Upper lobe of right lung (tissue), 1 donor: ENCODE measurements at places on chromosomes 16 and 17.
A peak's percentile ranks its signal among the peaks of the same experiment; 100 is the strongest.

- peaks cover 6% of the 10 kb centered on the region for H3K36me3 ChIP-seq
- no peak overlapping the region for H3K4me3 ChIP-seq
- no peaks in the 10 kb centered on the region for H3K4me1 ChIP-seq
- H3K27me3 ChIP-seq: no peaks in the 10 kb centered on the region
- H3K27ac ChIP-seq: no peak overlapping the region
- no peak for DNase-seq
Measured at GRCh38 chr17:21242780-21243515, 10.3 kb downstream of the NATD1 start.

DNA sequence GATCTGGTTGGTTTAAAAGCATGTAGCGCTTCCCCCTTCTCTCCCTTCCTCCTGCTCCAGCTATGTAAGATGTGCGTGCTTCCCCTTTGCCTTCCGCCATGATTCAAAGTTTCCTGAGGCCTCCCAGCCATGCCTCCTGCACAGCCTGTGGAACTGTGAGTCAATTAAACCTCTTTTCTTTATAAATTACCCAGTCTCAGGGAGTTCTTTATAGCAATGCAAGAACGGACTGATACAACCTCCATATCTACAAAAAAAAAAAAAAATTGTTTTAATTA is 16.6 kb upstream of the PDXDC1 start:
- no peaks in the 10 kb centered on the region for H3K36me3 ChIP-seq
- H3K4me1 ChIP-seq: no peaks in the 10 kb centered on the region
- DNase-seq: no peak
- no peak overlapping the region for H3K27ac ChIP-seq

DNA sequence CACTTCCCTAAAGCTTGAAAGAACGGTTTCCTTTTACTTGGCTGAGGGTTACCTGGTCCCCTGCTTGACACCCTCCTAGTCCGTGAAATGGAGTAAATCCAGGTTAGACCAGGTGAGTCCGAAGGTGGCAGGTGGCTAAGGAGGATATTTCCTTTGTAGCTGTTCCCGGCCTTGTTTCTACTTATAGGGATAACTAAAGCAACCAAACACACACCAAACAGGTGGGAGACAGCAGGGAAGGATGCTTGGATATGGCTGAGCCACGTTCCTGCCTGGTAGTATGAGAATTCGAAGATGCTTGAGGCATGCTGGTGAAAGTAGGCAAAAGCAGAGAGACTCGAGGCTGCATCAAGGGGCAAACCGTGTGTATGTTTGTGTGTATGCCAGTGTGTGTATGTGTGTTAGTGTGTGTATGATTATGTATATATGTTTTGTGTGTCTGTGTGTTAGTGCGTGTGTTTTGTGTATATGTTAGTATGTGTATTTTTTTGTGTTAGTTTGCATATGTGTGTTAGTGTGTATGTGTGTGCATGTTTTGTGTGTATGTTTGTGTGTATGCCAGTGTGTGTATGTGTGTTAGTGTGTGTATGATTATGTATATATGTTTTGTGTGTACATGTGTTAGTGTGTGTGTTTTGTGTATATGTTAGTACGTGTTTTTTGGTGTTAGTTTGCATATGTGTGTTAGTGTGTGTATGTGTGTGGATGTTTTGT is 28.9 kb downstream of the RBFOX1 start:
- H3K4me3 ChIP-seq: no peak overlapping the region
- no peaks in the 10 kb centered on the region for H3K27me3 ChIP-seq
- H3K4me1 ChIP-seq: no peaks in the 10 kb centered on the region

- no peaks in the 10 kb centered on the region for H3K36me3 ChIP-seq
- DNase-seq: peak; percentile 36
- H3K4me3 ChIP-seq: no peak overlapping the region
Measured at GRCh38 chr17:47736501-47737495, 3.8 kb downstream of the TBX21 start.

DNA sequence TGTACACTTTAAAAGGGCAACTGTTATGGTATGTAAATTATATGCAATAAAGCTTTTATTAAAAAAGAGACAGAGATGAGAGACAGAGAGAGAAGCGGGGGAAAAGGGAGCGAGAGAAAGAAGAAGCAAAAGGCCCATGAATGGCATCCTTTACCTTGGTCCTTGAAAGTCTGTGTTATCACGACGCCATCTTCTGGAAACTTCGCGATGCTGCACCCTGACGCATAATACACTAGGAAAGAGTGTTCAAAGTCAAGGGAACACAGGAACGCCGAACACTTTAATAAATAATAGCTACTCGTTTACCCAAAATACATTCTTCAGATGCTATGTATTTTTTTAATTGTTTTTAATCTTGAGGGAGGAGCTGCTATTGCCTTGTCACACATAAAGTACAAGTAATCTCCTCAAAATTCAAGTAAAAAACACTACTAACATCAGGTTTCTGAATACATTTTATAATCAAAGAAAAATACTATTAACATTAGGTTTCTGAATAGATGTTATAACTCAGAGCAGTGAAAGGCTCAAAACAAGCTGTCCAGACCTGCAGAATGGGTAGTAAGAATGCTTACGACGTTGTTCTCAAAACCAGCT is 23.0 kb upstream of the SLC38A8 start:
- no peak overlapping the region for H3K4me3 ChIP-seq
- H3K36me3 ChIP-seq: peaks cover 96% of the 10 kb centered on the region
- H3K27ac ChIP-seq: no peak overlapping the region
- DNase-seq: peak; percentile 40

- peaks cover 9% of the 10 kb centered on the region for H3K4me1 ChIP-seq
- DNase-seq: peak; percentile 68
- H3K4me3 ChIP-seq: peak overlapping the region; percentile 95
- H3K27ac ChIP-seq: peak overlapping the region; percentile 97
- H3K36me3 ChIP-seq: peaks cover 29% of the 10 kb centered on the region
- H3K27me3 ChIP-seq: no peaks in the 10 kb centered on the region
Measured at GRCh38 chr17:58352596-58353388, 791 bp upstream of the SUPT4H1 start.

GRCh38 chr16:58026139-58026704 is 668 bp downstream of the MMP15 start:
- peak; percentile 82 for DNase-seq
- no peaks in the 10 kb centered on the region for H3K27me3 ChIP-seq
- H3K36me3 ChIP-seq: no peaks in the 10 kb centered on the region
- peaks cover 63% of the 10 kb centered on the region for H3K4me1 ChIP-seq

DNA sequence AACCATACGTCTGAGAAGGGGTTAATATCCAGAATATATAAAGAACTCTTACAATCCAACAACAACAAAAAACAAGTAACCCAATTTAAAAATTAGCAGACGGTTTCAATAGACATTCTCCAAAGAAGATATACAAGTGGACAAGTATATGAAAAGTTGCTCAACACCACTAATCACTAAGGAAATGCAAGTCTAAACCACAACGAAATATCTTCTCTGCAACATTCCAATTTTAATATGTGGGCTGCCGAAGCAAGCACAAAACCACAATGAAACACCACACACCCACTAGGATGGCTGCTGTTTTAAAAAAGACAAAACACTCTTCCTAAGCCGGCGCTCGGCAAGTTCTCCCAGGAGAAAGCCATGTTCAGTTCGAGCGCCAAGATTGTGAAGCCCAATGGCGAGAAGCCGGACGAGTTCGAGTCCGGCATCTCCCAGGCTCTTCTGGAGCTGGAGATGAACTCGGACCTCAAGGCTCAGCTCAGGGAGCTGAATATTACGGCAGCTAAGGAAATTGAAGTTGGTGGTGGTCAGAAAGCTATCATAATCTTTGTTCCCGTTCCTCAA is 5.9 kb upstream of the SLC13A2 start:
- no peak overlapping the region for H3K4me3 ChIP-seq
- no peaks in the 10 kb centered on the region for H3K36me3 ChIP-seq
- H3K27ac ChIP-seq: no peak overlapping the region
- H3K4me1 ChIP-seq: no peaks in the 10 kb centered on the region

GRCh38 chr17:30924341-30924740 is 2.6 kb downstream of the ADAP2 start:
- H3K27me3 ChIP-seq: peaks cover 17% of the 10 kb centered on the region
- H3K4me1 ChIP-seq: peaks cover 8% of the 10 kb centered on the region
- H3K27ac ChIP-seq: no peak overlapping the region
- peak; percentile 6 for DNase-seq

DNA sequence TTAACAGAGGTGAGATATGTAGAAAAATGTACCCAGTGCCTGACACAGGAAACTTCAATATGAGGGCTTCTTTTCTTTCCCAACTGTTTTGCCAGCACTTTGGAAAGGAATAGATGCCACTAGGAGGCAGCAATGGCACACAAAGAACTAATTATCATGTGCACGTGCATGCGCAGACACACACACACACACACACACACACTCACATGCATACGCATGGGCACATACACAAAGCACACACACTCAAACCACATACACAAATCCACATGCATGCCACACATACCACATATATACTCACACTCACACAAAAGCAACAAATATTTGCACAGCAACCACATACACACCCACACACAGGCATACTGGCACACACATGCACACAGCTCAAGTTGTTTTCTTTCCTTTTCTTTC is 8.8 kb upstream of the CEP112 start:
- no peak overlapping the region for H3K4me3 ChIP-seq
- DNase-seq: no peak
- H3K4me1 ChIP-seq: no peaks in the 10 kb centered on the region
- H3K27me3 ChIP-seq: no peaks in the 10 kb centered on the region

DNA sequence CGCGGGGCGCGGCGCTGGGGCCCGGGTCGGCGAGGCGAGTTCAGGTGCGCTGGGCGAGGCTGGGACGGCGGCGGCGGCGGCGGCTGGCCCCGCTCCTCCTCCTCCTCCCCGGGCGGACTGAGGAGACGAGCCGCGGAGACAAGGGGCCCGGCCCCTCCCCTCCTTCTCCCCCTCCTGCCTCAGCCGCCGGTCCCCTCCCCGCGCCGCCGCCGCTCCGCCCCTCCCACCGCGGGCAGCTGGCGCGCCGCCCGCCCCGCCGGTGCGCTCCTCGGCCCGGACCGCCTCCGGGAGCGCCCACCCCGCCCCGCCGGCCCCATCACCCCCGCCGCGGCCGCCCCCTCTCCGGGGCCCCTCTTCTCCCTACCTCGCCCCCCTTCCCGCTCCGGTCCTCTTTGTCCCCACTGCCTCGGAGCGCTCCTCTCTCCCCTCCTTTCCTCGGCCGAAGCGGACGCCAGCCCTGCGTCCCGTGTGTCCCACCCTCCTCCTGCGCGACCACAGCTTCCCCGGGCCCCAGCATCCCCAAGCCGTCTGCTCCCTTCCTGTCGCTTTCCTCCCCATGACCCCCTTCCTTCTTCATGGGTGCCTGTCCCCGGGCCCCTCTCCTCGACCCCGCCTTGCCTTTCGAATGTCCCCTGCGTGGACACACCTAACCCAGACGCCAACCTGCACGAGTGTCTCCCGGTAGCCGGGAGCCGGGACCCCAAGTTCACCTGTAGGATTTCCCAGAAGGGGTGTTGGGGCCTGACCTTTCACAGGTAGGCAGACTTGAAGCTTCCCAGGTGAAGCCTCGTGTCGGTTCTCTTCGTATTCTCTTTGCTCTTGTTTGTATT is at the start of gene TOX3:
TSS of gene TOX3 (minus strand) at position 140 of the 830 bp plus-strand sequence. CDS start 420 bp downstream, outside the sequence.
- no peak within 1 kb of the TSS for H3K27ac ChIP-seq
- peak within 1 kb of the TSS; percentile 39 for H3K4me3 ChIP-seq
- peak; percentile 65 for DNase-seq

- H3K36me3 ChIP-seq: no peaks in the 10 kb centered on the region
- H3K27me3 ChIP-seq: no peaks in the 10 kb centered on the region
- no peak for DNase-seq
- H3K27ac ChIP-seq: no peak overlapping the region
- no peak overlapping the region for H3K4me3 ChIP-seq
Measured at GRCh38 chr16:77289331-77289809, 90.2 kb downstream of the SYCE1L start.

DNA sequence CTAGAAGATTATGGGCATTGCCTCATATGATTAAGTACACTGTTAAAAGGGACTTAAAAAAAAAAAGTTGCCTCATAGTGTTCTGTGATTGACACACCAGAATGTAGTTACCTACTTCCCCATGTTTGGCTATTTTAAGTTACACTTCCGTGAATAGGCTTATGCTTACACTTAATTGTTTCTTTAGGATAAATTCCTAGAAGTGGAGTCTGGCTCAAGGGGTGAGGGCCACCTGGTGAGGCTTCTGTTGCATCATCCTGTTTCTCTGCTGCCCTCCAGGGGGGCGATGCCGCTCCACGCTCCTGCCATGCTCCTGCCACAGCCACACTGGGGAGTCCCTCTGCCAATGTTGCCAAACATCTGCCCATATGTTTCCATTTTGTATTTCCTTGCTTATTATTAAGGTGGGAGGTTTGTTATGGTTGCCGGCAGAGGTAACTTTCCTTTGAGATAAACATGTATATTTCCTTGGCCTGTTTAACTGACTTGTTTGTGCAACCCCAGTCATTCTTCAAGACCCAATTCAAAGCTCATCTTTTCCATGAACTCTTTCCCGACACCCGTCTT is 73.1 kb downstream of the KSR1 start:
- H3K4me1 ChIP-seq: peaks cover 67% of the 10 kb centered on the region
- H3K4me3 ChIP-seq: no peak overlapping the region
- H3K27me3 ChIP-seq: no peaks in the 10 kb centered on the region
- peak; percentile 77 for DNase-seq

DNA sequence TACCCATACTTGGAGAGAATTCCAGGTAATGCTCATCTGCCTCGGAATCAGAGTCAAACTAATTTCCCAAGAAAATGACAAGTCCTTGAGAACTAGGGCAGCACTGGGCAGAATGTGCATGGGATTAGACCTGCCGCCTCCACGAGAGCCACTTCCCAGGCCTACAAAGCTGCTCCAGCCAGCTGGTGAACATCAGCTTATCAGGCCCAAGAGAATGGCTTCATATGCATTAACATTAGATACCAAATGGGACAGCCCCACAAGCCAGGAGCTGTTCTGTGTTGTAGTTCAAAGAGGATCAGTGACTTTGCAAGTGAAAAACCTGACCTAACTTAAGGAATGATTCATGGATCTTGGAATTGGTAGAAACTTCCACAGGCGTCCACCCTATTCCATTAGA is 203.3 kb downstream of the CYLD start:
- no peak overlapping the region for H3K4me3 ChIP-seq
- H3K27me3 ChIP-seq: no peaks in the 10 kb centered on the region
- H3K4me1 ChIP-seq: no peaks in the 10 kb centered on the region
- H3K27ac ChIP-seq: no peak overlapping the region
- no peak for DNase-seq

DNA sequence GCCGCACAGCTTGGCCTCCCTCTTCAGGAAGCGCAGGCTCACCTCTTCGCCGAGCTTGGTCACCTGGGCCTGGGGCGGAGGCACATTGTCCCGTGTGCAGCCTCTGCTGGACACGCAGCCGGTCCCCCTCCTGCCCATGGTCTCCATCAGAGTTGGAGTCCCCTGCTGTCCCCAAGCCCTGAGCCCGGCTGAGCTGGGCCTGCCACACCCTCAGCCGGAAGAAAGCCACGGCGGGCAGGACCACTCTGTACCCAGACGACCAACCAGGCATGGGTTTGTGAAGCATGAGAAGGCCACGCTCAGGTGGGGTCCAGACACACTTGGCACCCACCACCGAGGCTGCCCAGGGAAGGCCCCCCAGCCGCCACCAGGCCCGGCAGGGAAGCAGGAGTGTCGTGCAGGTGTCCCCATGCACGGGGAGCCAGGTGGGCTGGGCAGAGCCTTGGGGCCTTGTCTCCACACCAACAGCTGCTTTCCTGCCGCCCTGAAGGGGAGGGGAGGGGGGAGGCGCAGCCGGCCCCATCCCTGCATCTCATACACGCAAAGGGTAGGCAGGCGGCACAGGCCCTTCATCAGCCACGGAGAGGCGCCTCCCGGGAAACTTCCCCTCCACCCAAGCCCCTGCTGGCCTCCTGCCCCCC is 5.2 kb downstream of the CCDC154 start:
- H3K4me3 ChIP-seq: no peak overlapping the region
- no peaks in the 10 kb centered on the region for H3K27me3 ChIP-seq
- DNase-seq: no peak
- no peaks in the 10 kb centered on the region for H3K4me1 ChIP-seq
- no peak overlapping the region for H3K27ac ChIP-seq
- H3K36me3 ChIP-seq: no peaks in the 10 kb centered on the region
